ENCODE measurements at places on chromosomes 7 and 10.
A peak's percentile ranks its signal among the peaks of the same experiment; 100 is the strongest.

DNA sequence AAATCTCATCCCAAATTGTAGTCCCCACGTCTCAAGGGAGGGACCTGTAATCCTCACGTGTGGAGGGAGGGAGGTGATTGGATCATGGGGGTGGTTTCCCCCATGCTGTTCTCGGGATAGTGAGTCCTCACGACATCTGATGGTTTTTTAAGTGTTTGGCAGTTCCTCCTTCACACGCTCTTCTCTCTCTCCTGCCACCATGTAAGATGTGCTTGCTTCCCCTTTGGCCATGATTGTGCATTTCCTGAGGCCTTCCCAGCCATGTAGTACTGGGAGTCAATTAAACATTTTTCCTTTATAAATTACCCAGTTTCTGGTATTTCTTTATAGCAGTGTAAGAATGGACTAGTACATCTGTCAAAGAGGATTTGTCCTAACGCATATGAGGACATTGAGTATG lies 59.5 kb downstream of the RGS10 start:
- no peak for DNase-seq

GRCh38 chr7:2622869-2623697 lies 8.7 kb upstream of the TTYH3 start:
- peak; percentile 80 for DNase-seq

GRCh38 chr7:74404741-74405140 lies 49.0 kb upstream of the GTF2IRD1 start:
- no peak for DNase-seq

GRCh38 chr10:24882047-24882698 lies 70.2 kb downstream of the PRTFDC1 start:
- DNase-seq = peak; percentile 84

DNA sequence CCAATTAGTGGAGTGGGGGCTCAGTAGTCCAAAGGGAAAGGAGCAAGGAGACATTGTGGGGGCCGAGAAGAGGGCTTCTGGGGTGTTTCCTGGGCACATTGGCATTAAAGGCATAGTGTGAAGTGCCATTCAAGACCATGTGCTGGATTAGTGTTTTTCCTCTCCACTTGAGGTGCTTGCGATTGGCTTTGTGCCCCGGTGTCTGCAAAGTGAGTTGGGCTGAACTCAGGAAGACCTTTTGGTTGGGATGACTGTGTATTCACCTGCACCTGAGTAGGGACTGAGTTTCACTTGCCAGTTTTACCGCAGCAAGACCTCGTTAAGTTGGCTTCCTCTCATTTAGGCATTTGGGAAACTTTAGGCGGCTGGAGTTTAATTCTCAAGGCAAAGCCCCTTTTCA lies 73.0 kb downstream of the TCF7L2 start:
- DNase-seq = no peak

DNA sequence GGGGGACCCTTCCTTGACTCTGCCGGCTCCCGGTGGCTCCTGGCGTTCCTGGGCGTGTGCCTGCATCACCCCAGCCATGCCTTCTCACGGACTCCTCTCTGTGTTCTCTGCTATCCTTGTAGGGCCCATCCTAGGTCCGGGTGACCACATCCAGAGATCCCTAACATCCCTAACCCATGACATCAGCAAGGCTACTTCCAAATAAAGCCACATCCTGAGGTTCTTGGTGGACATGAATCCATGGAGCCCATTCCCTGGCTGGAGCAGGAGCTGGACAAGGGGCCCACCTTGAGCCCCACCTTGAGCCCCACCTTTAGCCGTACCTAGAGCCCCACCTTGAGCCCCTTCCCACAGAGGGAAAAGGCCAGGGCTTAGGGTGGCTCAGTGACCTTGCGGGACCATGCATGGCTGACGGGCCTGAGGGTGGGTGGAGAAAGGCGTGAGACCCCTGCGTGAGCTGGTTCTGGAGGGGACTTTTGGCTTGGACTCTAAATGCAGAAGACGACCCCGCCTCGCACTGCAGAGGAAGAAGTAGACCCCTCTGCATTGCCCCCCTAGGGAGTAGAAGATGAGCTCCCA lies 58.5 kb upstream of the INPP5A start:
- no peak for DNase-seq

GRCh38 chr10:712089-712488 lies 22.6 kb upstream of the DIP2C start:
- no peak for DNase-seq
